8988T (cell line): ENCODE measurements at places on chromosomes 4 and X.

DNA sequence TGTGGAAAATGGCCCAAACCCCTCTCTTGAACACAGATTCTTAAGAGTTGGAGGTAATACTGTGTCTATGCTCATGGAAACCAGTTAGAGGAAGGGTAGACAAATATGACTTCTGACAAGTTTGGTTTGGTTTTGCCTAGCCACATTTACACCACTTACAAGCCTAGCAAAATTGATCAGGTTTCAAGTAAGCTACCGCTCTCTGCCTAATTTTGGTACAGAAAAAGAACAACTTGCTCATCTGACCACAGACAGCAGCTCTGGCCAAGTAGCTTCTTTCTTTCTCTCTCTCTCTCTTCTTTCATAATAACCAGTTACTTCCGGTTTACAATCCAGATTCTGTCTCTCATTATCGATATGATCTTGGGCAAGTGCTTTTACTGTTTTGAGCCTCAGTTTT lies 260.0 kb downstream of the GLUD2 start:
- no peak for DNase-seq

- no peak for DNase-seq
These were observed 5.6 kb downstream of the CYSLTR1 start for GRCh38 chrX:78321809-78322208.

DNA sequence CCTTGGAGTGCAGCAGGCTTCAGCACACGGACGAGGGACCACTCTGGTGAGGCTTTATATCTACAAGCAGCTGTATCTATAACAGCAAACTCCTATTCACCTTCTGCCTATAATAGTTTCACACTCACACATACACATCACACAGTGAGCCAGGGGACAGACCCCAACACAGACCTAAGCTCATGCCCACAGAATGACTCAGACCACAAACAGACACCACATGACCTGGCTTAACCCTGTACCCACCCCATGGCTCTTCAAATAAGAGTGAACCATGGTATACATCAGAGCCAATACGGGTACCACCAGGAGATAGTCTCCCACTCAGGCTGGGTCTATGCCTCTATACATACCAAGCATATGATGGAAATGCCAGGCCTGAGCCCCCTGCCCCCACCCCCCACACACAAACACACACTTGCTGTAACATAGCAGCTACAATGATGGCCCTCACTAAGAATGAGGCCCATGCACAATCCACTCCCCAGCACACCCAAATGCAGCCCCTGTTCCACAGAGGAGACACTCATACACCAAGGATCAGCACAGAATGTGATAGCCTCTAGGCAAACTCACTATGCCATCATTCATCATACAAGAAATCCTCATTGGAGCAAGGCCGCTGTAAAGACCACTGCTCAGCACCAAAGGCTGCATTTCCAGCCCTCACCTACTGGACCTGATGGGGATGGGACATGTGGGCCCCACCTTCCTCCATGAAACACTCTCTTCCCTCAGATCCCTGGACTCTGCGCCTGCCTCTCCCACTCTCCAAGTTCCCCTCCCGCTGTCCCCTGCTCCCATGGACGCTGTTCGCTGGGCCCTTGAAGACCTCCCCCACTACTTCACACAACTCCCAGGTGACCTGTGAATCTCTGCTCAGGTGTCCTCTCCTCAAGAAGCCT lies 62.1 kb upstream of the XIAP start:
- DNase-seq = no peak

- no peak for DNase-seq
These were observed 28.4 kb downstream of the ASMTL start for GRCh38 chrX:1424147-1424851.

GRCh38 chrX:13752646-13753045 lies 18.1 kb downstream of the OFD1 start:
- DNase-seq = no peak

GRCh38 chrX:103823591-103823990 lies 8.5 kb downstream of the RAB9B start:
- no peak for DNase-seq
